CD4-positive, CD25-positive, alpha-beta regulatory T cell (primary cell): ENCODE measurements at places on chromosomes 7 and 10. TPM values are rescaled to one million over a fixed set of nuclear protein-coding genes. Genes with fewer than 3 reads are reported as not detected.

The CHAT gene
- not detected for polyA plus RNA-seq

The UFSP1 gene
- polyA plus RNA-seq, result 1.4 TPM

GRCh38 chr7:155785536-155785935 lies 26.7 kb downstream of the SHH start:
- DNase-seq, result no peak

DNA sequence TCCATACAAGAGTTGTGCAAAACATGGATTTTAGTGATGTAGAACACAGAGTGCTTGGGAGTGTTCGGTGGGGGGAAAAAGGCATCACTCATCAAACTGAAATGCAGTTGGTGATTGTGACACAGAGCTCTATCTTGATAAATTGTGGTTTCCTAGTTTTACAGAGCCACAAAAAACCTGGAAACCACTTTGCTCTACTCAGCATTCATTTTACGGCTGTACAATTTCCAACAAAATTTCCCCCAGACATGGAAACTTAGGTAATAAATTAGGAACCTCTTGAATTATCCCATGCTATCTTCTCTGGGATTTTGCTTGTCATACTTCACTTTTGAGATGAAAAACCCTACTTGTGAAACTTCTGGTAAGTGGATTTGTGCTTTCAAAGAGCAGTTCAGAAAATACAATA lies 614.9 kb upstream of the FZD8 start:
- no peak for DNase-seq
